ENCODE measurements at places on chromosomes 12 and 14.

DNA sequence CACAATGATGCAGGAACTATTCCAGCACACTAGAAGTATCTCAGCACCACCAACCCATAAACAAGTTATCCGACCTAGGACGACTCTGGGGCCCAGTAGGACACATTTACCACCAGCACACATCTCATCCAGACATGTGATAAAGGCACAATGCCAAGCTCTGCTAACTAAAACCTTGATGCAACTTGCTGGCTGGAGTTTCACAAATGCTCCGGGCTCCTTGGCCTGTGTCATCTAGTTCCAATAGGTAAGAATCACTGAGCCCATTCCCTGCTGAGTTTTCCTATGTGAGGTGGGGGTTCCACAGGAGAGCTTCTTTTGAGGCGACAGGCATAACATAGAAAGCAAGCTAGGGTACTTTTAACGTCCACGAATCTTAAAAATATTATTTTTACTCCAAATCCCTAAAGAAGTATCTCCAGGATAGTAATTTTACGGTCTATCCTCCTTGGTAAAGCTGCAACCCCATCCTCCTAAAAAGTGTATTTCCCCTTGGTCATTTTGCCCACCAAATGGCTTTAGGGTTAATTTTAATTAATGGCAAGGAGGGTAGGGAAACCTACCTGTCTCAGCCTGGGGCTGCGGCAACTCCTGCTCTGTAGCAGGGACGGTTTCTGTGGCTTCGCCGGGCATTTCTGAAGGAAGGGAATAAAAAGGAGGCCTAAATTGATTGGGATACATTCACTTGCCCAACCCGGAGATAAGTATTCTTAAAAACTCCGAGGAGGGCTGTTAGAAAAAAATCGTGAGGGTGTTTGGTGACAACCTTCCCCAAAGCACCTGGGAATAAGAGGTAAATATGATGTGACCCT, 1.0 kb downstream of the NACA start:
- peak; percentile 76 for DNase-seq

DNA sequence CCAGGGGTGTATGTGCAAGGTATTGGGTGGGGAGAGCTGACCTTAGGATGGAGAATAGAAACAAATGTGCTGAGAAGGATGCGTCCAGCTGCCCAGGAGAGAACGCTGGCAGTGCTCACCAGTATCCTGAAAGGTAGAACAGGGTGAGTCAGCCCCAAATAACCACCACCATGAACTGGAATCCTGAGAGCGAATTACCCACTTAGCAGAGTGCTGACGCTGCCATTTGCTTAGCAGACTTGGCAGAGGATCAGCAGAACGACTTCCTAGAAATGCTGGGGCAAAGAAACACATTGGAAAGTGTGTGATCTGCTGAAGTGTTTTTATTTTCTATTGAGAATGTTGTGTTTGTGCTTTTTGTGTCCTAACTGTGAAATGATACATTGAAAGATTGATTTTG, 213.6 kb downstream of the ADGRD1 start:
- DNase-seq, result no peak

GRCh38 chr12:71601546-71601945, 62.1 kb downstream of the ZFC3H1 start:
- DNase-seq, result no peak

DNA sequence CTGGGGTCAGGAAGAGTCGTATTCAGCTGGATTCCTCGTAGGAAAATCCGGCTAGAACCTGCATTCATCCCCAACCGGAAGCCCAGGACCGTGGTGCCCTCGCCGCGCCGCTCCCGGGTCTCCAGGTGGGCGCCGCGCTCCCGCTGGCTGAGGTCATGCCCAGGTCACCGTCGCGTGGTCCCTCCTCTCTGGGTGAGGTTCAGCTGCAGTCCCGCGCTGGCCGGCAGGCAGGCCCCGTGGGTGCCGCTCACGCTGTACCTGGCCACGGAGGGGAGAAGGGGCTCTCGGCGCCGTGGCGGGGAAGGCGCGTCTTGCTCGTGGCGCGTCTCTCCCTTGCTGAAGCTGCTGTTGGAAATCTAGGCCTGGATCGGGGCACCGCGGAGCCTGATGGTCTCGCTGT, 44.5 kb downstream of the LRTM2 start:
- no peak for DNase-seq

- DNase-seq, result no peak
Observed at GRCh38 chr14:91223028-91223783, 21.3 kb downstream of the GPR68 start.

GRCh38 chr12:118704527-118705241, 276.7 kb upstream of the SRRM4 start:
- DNase-seq, result no peak

DNA sequence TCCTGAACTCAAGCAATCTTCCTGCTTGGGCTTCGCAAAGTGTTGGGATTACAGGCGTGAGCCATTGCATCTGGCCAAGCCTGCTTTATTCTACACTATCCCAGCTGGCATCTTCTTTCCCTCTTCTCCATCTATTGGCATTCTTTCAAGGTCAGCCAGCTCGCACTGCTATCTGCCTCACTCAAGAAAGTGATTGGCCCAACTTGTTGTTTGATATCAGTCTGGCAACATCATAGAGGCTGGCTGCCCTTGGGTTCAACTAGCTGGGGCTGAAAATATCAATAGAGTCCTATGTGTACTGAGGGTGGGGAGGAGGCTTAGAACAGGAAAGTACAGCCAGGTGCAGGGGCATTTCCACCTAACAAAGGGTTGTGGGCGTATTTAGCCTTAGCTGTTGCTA, 17.1 kb downstream of the GMFB start:
- no peak for DNase-seq

DNA sequence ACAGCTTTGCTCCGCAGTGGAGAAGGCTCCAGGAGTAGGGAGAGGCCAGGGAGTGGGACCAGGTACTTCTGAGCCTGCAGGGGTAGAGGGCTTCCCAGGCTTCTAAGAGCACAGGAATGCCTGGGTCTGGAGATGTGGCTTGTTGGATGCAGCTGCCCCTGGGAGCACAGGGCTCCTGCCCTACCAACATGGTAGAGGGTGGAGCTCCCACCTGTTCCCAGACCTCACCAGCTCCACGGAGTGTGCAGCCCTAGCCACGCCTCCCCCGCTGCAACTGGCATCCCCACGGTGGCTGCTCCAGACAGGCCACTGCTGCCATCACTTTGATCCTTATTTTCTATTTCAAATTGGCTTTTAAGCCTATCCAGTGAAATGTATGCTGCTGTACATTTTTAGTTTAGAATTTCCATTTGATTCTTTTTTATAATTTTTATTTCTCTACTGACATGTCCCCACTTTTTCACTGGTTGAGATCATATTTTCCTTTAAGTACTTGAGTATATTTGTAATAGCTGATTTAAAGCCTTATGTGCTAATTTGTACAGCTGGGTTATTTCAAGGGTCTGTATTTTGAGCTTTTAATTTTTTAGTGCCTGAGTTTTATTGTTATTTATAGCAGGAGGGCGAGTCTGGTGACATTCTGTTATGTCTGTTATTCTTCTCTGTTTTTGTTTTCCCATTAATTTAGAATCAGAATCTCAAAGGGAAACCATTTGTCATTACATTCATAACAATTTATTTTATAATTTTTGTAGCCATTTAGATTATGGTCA, 78.0 kb downstream of the DERA start:
- DNase-seq, result no peak

DNA sequence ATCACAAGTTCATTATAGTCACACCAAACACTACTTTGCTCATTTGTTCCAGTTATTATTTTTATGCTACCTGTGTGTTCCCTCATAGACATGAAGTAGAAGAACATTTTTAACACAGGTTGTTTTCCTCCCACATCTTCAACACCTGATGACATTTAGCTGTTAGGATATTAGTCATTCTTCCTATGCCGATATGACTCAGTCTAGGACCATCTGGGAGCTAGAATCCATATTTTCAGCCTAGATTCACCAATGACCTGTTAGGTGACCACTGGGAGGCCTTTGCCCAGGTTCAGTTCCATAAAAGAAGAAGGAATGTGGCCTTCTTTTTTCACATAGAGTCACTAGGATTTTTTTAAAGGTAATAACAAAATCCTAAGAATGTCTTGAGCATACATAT, 222.8 kb downstream of the C12orf42 start:
- DNase-seq, result no peak

GRCh38 chr12:132858718-132859266, 28.6 kb downstream of the CHFR start:
- DNase-seq, result no peak

DNA sequence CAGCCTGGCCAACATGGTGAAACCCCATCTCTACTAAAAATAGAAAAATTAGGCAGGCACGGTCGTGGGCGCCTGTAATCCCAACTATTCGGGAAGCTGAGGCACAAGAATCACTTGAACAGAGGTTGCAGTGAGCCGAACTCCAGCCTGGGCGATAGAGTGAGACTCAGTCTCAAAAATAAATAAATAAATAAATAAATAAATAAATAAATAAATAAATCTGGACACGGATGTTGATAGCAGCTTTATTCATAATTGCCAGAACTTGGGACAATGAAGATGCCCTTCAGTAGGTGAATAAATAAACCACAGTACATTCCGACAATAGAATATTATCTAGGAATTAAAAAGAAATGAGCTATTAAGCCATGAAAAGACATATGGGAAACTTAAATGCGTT, 31.1 kb downstream of the TMEM30B start:
- no peak for DNase-seq

DNA sequence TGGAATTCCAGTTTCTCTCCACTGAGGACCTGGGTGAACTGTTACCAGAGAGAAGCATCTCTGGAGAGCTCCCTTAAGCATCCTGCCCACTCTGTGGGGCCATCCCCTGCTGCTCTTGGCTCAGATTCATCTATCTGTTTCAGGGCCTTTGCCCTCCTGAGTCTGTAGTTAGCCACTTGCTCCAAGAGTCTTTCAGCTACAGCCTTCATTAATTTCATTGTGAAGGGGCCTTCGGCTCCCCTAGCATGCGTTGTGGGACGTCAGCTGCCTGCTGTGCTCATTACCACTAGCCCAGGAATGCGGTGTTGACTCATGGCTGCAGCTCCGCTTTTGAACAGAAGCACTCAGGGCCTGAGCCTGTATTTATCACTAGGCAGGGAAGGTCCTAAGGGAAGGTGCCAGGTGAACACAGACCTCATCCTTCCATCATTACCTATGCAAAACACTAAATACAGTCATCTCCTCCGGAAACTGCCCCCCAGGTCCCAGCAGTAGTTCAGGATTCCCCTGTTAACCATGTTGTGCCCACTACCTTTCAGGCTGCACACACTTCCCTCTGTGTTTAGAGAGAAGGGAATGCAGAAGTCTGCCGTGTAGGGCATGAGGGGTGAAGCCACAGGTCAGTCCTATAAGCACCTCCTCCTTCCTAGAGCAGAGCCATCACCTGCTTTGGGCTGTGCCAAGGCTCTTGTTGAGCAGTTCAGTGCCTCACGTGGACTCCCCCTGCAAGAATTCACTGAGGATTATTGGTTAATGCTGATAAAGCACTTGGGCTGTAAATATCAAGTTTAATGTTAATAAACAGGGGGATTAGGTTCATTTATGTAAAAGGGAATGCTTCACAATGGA, 191.4 kb downstream of the CACNA1C start:
- DNase-seq, result no peak

DNA sequence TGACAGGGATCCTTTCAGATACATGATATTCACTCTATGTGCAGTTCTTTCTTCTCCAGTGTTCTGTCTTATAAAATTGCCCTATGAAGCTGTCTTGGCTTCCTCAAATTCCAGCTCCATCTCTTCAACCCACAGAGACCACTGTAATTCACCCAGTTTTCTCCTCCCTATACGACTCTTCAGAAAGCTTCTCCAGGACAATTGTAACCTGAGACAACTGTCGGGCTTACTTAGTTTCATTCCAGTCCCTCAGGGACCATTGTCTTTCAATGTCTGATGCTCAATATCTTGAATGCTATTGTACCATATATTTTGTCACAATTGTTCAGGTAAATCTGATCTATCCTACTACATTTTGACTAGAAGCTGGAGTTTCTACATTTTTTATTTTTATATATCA, 345.3 kb downstream of the RPL10L start:
- no peak for DNase-seq

GRCh38 chr14:75022655-75023054, 19.9 kb downstream of the EIF2B2 start:
- DNase-seq, result no peak

DNA sequence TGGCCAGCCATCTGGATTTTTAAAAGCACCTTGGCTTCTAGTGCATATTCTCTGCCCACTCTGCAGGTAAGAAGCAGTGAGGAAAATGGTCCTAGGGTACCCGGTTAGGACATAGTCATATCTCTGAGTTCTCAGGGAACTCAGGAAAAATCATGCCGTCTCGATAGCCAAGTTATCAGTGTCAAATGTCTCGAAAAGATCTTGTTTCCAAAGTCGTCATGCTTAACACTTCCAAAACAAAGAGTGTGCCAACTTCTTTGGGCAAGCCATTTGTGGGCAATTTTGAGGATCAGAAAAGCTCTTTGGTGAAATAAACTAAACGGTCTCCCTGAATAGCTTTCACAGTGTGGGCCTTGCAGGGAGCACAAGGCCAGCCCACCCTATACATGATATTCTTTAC, 39.2 kb downstream of the RASSF3 start:
- DNase-seq, result no peak

- DNase-seq, result no peak
Observed at GRCh38 chr12:46388427-46389021, 16.0 kb upstream of the SLC38A2 start.

GRCh38 chr12:110862329-110862728, 15.5 kb downstream of the CCDC63 start:
- DNase-seq, result no peak

DNA sequence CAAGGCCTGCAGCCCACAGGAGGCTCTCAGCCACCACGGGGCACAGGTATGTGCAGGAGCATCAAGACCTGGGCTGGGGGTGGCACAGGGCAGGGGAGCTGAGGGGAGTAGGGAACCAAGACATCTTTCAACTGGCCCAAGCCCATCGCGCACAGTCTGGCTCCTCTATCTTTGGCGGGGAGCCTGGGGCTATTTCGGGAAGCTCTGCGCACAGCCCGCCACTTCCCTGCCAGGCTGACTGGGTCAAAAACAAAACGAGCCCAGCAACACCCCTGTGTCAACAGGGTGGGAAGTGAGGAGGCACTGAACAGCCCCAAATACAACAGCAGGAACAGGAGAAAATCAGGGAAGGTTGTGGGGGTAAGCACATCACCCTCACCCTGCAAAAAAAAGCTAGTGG, 83.9 kb downstream of the ARL6IP4 start:
- DNase-seq, result no peak

DNA sequence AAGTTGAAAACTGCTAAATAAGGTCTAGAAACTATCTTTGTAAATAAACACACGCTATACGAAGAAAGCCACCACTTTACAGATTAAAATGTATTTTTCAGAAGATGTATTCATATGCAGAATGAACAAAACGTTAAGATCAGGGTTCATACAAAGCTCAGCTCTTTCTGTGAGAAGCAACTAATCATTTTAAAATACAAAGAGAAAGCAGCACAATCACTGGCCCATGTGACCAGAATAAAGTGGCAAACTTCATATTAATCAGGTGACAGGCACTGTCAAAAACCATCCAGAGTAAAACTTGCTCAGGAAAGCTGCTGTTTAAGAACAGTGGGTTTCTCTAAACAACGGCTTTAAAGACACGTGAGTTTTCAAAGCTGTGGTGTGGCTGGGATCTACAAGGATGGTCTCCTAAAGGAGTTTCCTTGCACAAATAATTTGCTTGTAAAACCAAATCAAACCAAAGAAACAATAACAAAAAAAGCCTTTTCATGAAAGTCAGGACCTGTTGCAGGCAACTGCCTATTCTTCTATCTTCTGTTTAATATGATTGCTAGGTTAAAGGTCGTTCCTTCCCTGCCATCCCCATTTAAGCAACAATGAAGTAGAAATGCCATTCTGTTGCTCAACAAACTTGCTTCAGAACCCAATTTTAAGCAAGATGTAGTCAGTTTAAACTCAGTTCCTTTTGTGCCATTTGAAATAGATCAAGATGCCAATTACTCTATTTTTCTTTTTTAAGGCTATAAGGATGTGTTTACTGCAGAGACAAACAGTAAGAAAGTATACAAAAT, 22.3 kb downstream of the SEL1L start:
- DNase-seq, result no peak
